ENCODE measurements at places on chromosomes 12 and 14.

- no peak for DNase-seq
Observed at GRCh38 chr14:63051992-63052391, 6.7 kb upstream of the KCNH5 start.

DNA sequence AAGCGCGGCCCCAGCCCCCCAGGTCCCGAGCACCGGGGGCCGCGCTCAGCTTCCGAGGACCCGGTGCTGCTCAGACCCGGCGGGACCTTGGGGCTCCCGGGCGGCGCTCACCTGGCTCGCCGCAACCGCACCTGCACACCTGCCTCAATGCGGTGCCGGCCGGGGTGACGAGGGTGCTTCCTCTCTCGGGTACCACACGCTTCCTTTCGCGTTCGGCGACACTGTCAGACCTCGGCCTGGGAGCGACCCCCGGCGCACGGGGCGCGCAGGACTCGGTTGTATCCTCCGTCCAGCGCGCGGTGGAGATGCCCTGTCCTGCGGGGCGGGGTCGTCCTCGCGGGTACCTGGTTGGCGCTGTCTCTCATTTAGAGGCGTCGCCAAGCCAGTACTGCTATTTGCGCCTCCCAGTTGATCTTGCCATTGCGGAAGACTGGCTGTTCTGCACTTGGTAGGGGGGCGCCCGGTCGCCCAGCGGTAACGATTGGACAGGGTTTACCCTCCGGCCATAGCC, 718 bp downstream of the PACS2 start:
- no peak for DNase-seq

GRCh38 chr12:107560165-107560898, 125.3 kb upstream of the PWP1 start:
- no peak for DNase-seq

GRCh38 chr12:110785240-110785639, 42.5 kb upstream of the PPP1CC start:
- no peak for DNase-seq

GRCh38 chr12:64560396-64561301, 49.6 kb upstream of the RASSF3 start:
- no peak for DNase-seq

- DNase-seq: no peak
Observed at GRCh38 chr12:94716339-94716738, 66.0 kb upstream of the TMCC3 start.

DNA sequence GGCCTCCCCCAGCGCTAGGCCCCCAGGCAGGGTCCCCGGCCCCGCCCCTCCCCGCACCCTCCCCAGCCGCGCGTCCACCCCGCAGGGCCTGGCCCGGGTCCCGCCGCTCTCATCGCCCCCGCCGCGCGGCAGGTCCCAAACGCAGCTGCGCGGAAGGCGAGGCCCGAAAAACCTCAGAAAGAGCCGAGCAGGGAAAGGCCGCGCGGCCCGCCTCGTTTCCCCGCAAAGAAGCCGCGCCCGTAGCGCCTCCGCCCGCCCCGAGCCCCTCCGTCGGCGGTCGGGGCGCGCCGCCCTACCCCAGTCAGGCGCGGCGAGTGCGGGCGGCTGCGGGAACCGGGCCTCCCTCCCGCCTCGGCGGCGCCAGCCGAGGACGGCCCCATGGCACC, 324 bp downstream of the POLE start:
- DNase-seq: no peak

DNA sequence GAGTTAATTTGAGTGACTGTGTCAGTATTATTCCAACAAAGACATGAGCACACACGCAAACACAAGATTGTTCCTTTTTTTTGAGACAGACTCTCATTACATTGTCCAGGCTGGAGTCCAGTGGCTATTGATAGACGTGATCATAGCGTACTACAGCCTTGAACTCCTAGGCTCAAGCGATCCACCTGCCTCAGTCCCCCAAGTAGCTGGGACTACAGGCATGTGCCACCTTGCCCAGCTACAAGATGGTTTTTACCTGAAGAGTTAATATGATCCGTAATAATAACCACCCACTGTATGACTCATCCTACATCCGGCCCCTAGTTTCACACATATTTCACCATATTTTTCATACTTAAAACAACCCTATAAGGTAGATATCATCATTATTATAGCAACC, 26.8 kb downstream of the BCAT1 start:
- DNase-seq: no peak

DNA sequence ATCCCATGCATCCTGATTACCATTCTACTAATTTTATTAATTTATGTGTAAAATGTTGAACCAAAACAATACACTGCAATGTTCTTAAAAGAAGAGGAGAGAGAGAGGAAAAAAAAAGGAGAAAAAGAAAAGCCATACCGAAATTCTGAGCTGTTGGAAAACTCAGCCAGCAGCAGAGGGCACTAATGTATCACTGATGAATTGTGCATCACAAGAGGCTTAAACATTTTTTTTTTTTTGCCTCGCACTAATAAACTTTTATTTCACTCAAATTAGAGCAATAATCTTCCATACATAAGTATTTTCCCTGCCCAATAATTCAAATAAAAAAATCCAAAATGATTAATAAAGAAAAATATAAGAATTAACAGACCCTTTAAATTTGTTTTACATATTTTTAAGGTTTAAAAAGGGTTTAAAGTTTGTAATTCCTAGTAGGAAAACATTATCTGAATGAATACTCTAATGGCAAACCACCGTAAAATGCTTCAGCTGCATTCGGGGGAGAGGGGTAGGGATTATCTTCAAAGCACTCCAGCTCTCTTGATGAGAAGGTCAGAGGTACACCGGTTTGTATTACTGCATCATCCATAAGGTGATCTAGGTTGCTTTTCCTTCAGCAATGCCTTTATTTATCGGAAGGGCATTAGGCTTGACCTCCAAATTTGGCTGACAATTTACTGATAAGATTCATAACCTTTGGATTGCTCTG, 41.9 kb downstream of the ATP23 start:
- no peak for DNase-seq

GRCh38 chr12:79250186-79250585, 385.6 kb downstream of the SYT1 start:
- no peak for DNase-seq

DNA sequence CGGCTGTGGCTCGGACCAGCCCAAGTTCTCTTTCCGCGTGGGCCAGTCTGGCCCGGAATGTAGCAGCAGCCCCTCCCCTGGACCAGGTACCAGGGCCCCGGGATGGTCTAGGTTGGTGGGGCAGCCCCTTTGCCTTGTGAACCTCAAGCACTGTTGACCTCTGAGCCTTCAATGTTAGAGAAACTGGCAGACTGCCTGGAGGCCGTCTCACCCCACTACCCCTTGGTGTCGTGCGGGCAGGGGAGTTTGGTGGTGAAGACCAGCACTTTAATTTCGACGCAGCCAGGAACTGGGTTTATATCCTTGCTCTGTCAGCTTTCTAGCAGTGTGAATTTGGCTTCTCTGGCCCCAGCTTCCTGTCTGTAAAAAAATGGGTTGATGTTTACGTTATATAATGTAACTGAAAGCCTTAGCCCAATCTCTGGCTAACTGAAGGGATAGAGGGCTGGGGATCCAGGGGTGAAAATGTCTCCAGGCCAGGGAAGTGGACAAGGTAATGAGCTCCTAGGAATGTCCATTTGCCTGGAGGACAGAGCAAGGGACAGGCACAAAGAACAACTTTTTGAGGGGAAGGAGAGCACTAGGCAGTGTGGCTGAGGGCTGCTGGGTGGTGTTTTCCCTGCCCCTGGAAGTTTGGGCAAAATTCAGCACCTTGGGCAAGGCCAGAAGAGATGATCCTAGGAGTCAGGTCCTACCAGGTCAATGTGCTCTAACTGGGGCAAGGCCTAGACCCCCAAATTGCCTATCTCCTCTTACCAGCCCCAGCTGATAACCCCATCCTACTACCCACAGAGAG, 11.4 kb downstream of the MCRS1 start:
- no peak for DNase-seq

- DNase-seq: no peak
Observed at GRCh38 chr12:102965281-102966155, 8.0 kb downstream of the ASCL1 start.

GRCh38 chr12:121513464-121514183, 67.2 kb downstream of the KDM2B start:
- no peak for DNase-seq

DNA sequence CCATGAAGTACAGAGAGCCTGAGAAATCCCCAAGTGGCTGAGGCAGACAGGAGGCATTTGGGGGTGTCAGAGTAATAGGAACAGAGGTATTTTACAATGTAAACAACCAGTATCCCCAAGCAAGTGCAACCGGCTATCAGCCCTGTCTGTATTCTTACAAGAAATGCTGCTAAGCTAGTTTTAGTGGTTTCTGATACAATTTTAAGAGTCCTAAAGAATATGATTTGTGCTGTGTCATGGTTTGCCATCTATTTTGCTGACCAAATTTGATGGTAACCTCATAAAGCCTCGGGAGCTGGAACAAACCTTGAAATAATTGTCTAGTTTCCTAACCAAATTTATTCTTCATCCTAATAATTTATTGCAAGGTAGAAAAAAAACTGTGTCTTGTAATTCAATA, 46.7 kb upstream of the EGLN3 start:
- no peak for DNase-seq

GRCh38 chr12:66598079-66598478, 80.8 kb downstream of the GRIP1 start:
- DNase-seq: no peak

GRCh38 chr12:2345902-2346301, 293.1 kb downstream of the CACNA1C start:
- no peak for DNase-seq

- no peak for DNase-seq
Observed at GRCh38 chr12:48997719-48998496, 1.3 kb downstream of the DDN start.

DNA sequence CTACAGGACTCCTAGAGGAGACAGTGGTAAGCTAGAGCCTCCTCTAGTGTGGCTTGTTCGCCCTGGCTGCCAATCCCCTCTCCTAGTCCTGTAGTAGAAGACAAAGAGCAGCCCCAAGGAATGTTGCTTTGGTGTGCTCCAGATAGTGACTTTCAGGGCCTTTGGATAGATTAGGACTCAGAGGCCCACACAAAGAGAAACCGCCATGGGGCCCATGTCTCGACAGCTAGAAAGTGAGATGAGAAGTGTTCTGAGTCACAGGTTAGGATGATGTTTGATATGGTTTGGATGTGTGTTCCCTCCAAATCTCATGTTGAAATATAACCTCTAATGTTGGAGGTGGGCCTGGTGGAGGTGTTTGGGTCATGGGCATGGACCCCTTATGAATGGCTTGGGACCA, 51.8 kb upstream of the JDP2 start:
- no peak for DNase-seq

DNA sequence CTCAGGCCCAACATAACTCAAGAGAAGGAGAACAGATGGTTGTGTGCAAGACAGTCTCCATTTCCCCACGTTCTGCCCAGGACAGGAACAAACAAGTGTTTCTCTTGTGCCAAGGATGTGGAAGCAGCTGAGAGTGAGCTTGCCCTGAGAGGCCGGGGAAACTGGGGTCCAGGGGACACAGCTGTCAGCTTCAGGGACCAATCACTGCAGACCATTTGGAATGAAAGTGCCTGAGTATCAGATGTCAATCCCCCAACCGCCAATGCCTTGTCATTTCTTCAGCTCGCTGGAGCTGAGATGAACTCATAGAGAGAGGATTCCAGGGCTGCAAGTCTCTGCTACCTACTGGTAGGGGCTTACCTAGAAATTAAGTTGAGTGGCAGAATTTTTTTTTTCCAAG, 71.9 kb upstream of the METAP2 start:
- DNase-seq: no peak

- DNase-seq: no peak
Observed at GRCh38 chr14:81095539-81095938, 125.2 kb downstream of the GTF2A1 start.

DNA sequence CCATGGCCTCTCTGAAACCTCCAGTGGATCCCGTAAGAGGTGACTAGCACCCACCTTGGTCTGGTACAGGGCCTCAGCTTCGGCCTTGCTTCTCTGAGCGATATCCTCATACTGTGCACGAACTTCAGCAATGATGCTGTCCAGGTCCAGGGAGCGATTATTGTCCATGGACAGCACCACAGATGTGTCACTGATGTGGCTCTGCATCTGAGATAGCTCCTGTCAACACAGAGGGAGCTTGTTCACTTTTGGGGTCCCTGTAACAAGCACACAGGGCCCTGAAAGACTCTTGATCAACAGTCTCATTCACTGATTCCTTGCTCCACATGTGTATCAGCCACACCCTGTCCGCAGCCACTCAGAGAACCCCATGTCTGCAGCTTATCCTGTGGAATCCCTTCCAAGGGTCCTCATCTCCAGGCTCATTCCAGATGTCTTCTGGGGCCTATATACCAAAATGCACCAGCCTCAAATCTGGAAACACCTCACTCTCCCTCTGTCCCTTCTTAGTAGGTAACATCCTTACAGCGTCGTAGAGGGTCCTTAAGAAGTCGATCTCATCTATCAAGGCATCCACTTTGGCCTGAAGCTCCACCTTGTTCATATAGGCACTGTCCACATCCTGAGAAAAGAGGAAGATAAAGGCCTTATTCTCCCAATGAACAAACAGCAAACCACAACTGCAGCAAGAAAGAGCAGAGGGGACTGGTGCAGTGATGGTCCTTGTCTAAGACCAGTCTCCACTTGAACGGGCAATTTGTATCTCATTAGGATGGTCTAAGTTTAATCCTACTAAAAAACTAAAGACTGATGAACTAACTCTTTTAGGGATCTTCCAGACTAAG, 3.5 kb downstream of the KRT3 start:
- DNase-seq: no peak

DNA sequence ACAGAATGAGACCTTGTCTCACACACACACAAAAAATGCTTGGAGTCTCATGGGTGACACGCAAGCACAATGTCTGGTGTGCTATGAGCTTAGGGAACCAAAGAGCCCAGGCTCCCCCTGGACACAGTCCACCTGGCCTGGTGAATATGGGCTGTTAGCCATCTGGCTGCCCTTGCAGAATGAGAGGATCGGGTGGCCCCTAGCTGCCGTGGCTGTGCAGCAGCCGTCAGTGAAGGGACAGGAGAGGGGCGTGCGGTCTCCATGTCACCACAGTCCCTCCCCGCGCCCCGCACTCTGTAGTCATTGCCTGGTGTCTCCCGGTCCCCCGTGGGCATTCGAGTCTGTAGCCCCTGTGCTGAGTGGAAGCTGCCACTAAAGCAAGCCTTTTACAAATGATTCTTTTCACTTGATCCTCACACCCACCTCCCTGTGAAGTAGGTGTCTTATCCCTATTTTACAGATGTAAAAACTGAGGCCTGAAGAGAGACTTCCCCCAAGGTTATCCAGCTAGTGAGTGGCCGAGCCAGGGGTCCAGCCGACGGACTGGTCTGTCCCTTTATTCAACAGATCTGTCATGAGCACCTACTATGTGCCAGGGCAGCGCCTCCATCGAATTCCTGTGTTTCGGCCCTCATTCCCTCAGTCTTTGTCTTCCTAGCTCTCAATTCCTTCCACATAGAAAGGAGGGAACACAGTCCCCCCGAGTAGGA, 18.8 kb downstream of the MVK start:
- no peak for DNase-seq

DNA sequence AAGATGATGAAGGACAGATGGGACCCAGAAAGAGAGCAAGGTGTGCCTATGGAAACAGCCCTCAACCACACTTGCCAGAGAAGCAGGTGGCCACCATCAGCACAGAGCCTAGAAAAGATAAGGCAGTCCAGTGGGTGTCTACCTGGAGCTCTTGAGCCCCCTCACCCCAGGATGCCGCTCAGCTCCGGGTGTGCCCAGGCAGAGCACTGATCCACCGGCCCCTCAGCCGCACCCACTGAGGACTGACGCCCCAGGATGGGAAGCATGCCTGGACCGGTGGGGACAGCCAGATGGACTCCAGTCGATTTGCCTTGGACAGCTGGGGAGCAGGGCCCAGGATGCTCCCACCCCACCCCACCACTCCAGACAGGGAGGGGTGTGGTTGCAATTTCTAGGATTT, 15.1 kb upstream of the ZFP36L1 start:
- no peak for DNase-seq
